Gastrocnemius medialis (tissue), 4 donors: ENCODE measurements at places on chromosomes 4 and X. TPM values are rescaled to one million over a fixed set of nuclear protein-coding genes. Genes with fewer than 3 reads are reported as not detected.
A peak's percentile ranks its signal among the peaks of the same experiment; 100 is the strongest.

GRCh38 chr4:25881193-25881592 is 18.4 kb upstream of the SEL1L3 start:
- H3K4me3 ChIP-seq, result no peak overlapping the region
- H3K4me1 ChIP-seq, result no peaks in the 10 kb centered on the region
- no peak overlapping the region for H3K27ac ChIP-seq
- DNase-seq, result no peak

DNA sequence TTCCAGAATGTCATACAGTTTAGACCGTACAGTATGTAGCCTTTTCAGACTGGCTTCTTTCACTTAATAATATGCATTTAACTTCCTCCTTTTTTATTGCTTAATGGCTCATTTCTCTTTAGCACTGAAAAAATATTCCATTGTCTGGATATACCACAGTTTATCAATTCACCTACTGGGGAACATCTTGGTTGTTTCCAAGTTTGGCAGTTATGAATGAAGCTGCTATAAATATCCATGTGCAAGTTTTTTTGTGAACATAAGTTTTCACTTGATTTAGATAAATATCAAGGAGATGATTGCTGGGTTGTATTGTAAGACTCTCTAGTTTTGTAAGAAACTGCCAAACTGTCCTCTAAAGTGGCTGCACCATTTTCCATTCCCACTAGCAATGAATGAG is 375.5 kb downstream of the PCDH18 start:
- no peak overlapping the region for H3K27ac ChIP-seq
- H3K27me3 ChIP-seq, result no peaks in the 10 kb centered on the region
- H3K36me3 ChIP-seq, result no peaks in the 10 kb centered on the region
- no peaks in the 10 kb centered on the region for H3K4me1 ChIP-seq
- no peak for DNase-seq

- H3K27ac ChIP-seq, result no peak overlapping the region
- no peaks in the 10 kb centered on the region for H3K27me3 ChIP-seq
- no peaks in the 10 kb centered on the region for H3K4me1 ChIP-seq
- no peak overlapping the region for H3K4me3 ChIP-seq
- no peaks in the 10 kb centered on the region for H3K36me3 ChIP-seq
Observed at GRCh38 chr4:107366900-107367299, 330.8 kb upstream of the DKK2 start.

GRCh38 chrX:40184968-40185367 is 87.2 kb upstream of the BCOR start:
- H3K27me3 ChIP-seq, result no peaks in the 10 kb centered on the region
- no peaks in the 10 kb centered on the region for H3K4me1 ChIP-seq
- DNase-seq, result no peak
- no peaks in the 10 kb centered on the region for H3K36me3 ChIP-seq

GRCh38 chr4:36254371-36254770 is 10.1 kb upstream of the ARAP2 start:
- H3K4me3 ChIP-seq, result no peak overlapping the region
- DNase-seq, result no peak
- no peaks in the 10 kb centered on the region for H3K36me3 ChIP-seq
- no peaks in the 10 kb centered on the region for H3K27me3 ChIP-seq

- no peaks in the 10 kb centered on the region for H3K27me3 ChIP-seq
- H3K36me3 ChIP-seq, result no peaks in the 10 kb centered on the region
- H3K4me3 ChIP-seq, result no peak overlapping the region
- DNase-seq, result no peak
Observed at GRCh38 chr4:183195534-183195933, 96.5 kb downstream of the WWC2 start.

GRCh38 chr4:78310740-78311115 is 240.8 kb upstream of the ANXA3 start:
- no peaks in the 10 kb centered on the region for H3K4me1 ChIP-seq
- no peaks in the 10 kb centered on the region for H3K36me3 ChIP-seq
- DNase-seq, result no peak
- H3K27ac ChIP-seq, result no peak overlapping the region

DNA sequence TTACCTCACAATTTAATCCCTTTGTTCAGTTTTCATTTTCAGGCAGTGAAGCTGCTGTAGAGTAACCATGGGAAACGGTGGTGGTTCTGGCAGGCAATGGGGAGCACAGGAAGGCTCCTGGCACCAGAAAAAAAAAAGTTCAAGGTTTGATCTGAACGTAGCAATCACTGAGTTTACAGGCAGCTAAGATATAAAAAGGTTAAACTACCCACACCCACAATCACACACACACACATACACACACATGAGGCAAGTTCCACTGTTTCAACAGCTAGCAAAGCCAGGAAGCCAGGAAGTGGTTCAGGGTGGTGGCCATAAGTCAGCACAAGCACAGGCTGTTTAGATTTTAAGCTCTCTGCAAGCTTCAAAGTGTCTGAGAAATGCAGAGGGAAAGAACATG is at the start of gene SULT1B1:
Gene SULT1B1 (minus strand): TSS at position 166 of the 400 bp plus-strand sequence. CDS start 5,403 bp downstream, outside the sequence.
- H3K36me3 ChIP-seq, result no peaks in the 10 kb centered on the region
- no peak within 1 kb of the TSS for H3K27ac ChIP-seq
- no peak within 1 kb of the TSS for H3K4me3 ChIP-seq
- H3K27me3 ChIP-seq, result no peaks in the 10 kb centered on the region
- H3K4me1 ChIP-seq, result no peaks in the 10 kb centered on the region

DNA sequence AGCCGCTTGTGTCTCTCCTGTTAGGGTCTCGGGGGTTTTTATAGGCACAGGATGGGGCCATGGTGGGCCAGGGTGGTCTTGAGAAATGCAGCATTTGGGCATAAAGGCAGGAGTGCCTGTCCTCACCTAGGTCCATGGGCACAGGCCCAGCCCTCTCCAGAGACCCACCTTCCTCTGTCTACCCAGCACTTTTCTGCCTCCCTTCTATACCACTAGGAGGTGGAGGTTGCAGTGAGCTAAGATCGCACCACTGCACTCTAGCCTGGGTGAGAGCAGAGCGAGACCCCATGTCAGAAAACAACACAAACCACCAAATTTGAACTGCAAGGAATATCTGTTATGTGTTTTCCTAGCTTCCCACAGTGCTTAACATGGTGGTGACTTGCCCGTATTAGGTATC is 38.0 kb downstream of the MOB1B start:
- H3K4me3 ChIP-seq, result no peak overlapping the region
- DNase-seq, result no peak

DNA sequence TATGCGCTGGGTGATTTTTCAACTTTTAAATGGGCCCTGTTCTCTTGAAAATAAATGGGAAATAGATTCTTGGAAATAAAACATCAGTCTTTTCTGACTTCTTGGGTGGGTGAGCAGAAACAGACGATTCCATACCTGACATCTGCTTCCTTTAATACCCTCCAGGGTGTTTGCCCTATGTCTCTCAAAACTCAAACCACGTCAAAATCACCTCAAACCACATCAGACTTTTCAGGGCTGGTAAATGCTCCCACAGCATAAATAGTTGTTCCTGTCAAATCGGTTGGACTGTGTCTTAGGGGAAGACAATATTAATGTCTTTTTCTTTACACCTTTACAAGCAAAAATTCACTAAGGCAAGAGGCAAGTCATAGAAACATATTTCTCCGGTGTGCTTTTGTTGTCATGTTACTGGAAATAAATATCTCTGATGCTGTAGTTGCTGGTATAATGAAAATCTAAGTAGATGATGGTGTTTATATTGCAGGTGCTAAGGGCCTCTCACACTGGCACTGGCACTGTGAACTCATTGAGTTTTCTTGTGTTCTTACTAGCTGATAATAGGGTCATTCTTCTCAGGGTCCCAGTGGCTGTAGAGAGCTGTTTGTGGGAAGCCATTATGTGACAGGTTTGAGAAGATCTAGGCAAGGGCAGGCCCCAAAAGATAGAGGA is 380.4 kb downstream of the RAPGEF2 start:
- no peaks in the 10 kb centered on the region for H3K36me3 ChIP-seq
- no peak overlapping the region for H3K4me3 ChIP-seq
- no peaks in the 10 kb centered on the region for H3K4me1 ChIP-seq

DNA sequence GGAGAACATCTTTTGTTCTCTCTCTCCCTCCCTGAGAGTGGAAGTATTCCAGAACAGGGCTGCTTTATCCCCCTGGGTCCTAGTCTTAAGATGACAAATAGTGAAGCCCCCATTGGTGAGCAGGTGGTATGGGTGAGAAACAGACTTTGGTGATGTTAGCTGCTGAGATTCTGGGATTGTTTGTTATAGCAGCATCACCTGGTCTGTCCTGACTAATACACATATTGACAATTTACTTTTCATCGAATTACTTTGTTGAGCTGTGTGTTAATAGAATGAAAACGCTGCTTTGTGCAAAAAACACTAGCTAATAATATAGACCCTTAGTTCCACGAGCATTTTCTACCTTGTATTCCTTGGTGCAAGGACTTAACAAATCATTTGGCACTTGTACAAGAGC is 133.5 kb downstream of the ASMT start:
- H3K4me3 ChIP-seq, result no peak overlapping the region
- H3K36me3 ChIP-seq, result no peaks in the 10 kb centered on the region
- DNase-seq, result no peak
- no peaks in the 10 kb centered on the region for H3K27me3 ChIP-seq

GRCh38 chrX:34849371-34849770 is 93.2 kb upstream of the FAM47B start:
- H3K27ac ChIP-seq, result no peak overlapping the region
- no peak overlapping the region for H3K4me3 ChIP-seq

DNA sequence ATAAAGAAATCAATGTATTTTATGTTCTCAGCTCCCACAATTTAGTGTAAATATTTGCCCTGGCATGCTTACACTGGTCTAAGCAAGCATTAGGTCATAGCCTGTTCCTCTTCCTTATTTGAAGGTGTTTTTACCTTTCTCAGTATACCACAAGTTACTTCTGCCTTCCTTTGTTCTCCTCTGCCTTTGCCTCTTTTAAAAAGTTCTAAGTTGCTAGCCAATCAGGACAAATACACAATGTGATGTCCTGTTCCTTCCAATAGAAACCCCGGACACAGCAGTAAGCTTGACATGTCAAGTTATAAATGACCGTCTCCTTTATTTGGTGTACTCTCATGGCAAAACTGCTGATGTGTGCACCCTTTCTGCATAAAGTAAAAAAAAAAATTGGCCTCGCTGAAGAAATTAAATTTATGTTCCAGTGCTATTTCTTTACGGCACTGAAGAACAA is 49.4 kb downstream of the UGT2B10 start:
- DNase-seq, result no peak
- H3K27me3 ChIP-seq, result no peaks in the 10 kb centered on the region
- no peaks in the 10 kb centered on the region for H3K36me3 ChIP-seq
- no peak overlapping the region for H3K27ac ChIP-seq

DNA sequence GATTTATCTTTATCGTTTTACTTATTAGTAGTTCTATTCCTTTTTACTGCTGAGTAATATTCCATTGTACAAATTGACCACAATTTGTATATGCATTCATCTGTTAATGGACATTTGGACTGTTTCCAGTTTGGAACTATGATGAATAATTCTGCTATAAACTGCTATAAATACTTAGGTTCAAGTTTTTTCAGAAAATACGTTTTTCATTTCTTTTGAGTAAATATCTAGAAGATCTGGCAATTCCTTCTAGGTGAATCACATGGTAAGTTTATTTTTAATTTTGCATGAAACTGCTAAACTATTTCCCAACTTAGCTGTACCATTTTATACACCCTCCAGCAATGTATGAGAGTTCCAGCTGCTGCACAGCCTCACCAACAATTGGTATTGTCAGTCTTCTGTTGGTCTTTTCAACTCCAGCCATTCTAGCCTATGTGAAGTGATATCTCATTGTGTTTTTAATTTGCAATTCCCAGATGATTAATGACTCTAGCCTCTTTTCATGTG is 22.2 kb downstream of the LIN54 start:
- no peak for DNase-seq
- no peaks in the 10 kb centered on the region for H3K27me3 ChIP-seq
- H3K27ac ChIP-seq, result no peak overlapping the region

- no peaks in the 10 kb centered on the region for H3K36me3 ChIP-seq
- H3K27ac ChIP-seq, result peak overlapping the region; percentile 65
- no peaks in the 10 kb centered on the region for H3K4me1 ChIP-seq
Observed at GRCh38 chr4:152045807-152046571, 285.2 kb upstream of the GATB start.

DNA sequence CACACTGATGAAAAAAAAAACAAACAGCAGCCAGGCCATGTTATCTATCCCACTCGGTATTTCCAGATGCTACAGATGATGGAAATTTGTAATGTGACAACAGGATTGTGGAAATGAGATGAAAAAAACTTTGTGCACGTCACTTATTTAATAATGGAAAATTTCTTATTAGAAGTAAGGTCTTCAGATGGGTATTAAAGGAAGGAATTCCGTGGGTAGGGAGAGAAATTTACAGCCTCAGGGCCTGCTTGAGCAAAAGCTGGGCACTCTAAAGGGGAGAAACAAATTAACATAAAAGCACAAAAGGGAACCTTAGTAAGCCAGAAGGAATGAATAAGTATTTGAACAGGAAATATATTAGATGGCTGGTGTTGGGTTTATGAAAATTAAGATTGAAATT is 4.2 kb upstream of the PKD2 start:
- no peak overlapping the region for H3K27ac ChIP-seq
- peaks cover 7% of the 10 kb centered on the region for H3K4me1 ChIP-seq
- no peaks in the 10 kb centered on the region for H3K27me3 ChIP-seq
- no peak overlapping the region for H3K4me3 ChIP-seq

GRCh38 chrX:80432863-80433262 is 12.6 kb downstream of the TENT5D start:
- DNase-seq, result peak; percentile 27
- H3K36me3 ChIP-seq, result no peaks in the 10 kb centered on the region
- no peaks in the 10 kb centered on the region for H3K27me3 ChIP-seq
- H3K4me1 ChIP-seq, result no peaks in the 10 kb centered on the region
- no peak overlapping the region for H3K27ac ChIP-seq
- no peak overlapping the region for H3K4me3 ChIP-seq

DNA sequence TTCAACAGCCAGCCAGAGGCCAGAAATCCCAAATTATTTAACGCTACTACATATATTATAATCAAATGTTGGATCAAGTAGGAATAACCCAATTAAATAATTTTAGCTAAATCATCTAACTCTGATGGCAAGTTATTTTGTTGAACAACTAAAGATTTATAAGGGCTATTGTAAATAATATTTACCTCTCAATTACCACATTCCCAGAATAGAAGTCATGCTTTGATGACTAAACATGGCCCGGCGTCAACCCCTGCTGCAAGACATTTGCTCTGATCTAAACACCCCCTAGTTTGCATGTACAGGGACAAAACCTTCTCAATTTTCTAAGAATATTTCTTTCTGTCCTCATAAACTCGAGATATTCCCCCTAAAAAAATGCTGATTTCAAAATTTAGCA is 14.2 kb downstream of the VEGFC start:
- no peak for DNase-seq
- no peaks in the 10 kb centered on the region for H3K36me3 ChIP-seq
- no peaks in the 10 kb centered on the region for H3K27me3 ChIP-seq
- H3K27ac ChIP-seq, result peak overlapping the region; percentile 41
- H3K4me3 ChIP-seq, result no peak overlapping the region
- peaks cover 4% of the 10 kb centered on the region for H3K4me1 ChIP-seq

DNA sequence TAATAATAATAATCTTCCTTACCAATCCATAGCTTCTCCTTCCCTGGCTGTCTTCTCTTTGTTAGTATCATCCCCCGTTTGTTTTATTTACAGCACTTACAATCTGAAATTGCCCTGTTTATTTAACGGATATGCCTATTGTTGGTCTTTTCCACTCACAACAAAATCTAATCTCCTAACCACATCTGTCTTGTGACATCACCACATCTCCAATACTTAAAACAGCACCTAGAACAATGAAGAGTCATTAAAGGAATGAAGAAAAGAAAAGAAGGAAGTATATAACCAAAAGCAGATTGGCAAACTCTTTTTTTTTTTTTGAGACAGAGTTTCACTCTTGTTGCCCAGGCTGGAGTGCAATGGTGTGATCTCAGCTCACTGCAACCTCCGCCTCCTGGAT is 38.7 kb upstream of the JADE1 start:
- H3K27me3 ChIP-seq, result no peaks in the 10 kb centered on the region
- DNase-seq, result no peak
- H3K36me3 ChIP-seq, result no peaks in the 10 kb centered on the region
- no peaks in the 10 kb centered on the region for H3K4me1 ChIP-seq
- no peak overlapping the region for H3K27ac ChIP-seq

The GPRASP3 gene
- total RNA-seq, result 1.4 TPM

The TCEAL4 gene
- 21.1 TPM for total RNA-seq

The CSN1S1 gene
- not detected for total RNA-seq

The CPZ gene
- not detected for total RNA-seq

The MGARP gene
- total RNA-seq, result 0.38 TPM
